Activated CD4-positive, alpha-beta memory T cell treated with anti-CD3 and anti-CD28 coated beads for 36 hours (primary cell): ENCODE measurements at places on chromosomes 13 and 19. TPM values are rescaled to one million over a fixed set of nuclear protein-coding genes. Genes with fewer than 3 reads are reported as not detected.

DNA sequence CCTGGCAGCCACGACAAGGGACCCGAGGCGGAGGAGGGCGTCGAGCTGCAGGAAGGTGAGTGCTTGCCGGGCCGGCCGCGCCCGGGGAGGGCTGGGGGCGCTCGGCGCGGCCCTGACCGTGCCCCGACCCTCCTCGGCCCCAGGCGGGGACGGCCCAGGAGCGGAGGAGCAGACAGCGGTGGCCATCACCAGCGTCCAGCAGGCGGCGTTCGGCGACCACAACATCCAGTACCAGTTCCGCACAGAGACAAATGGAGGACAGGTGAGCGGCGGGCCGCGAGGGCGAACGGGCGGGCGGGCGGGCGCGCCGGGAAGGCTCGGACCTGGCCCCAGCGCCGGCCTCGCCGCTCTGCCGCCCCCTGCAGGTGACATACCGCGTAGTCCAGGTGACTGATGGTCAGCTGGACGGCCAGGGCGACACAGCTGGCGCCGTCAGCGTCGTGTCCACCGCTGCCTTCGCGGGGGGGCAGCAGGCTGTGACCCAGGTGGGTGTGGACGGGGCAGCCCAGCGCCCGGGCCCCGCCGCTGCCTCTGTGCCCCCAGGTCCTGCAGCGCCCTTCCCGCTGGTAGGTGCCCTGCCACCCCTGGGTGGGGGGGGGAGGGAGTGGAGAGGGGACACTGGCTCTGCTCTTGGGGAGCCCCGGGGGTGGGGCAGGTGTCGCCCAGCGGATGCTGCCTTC is 816 bp downstream of the USF2 start:
- no peaks in the 10 kb centered on the region for H3K27me3 ChIP-seq
- H3K36me3 ChIP-seq, result peaks cover 44% of the 10 kb centered on the region
- peak overlapping the region; percentile 56 for H3K4me3 ChIP-seq
- DNase-seq, result peak; percentile 88

GRCh38 chr19:40466219-40466984 is 399 bp upstream of the SPTBN4 start:
- DNase-seq, result peak; percentile 90
- H3K4me1 ChIP-seq, result peaks cover 31% of the 10 kb centered on the region
- peaks cover 10% of the 10 kb centered on the region for H3K27me3 ChIP-seq
- H3K36me3 ChIP-seq, result peaks cover 5% of the 10 kb centered on the region
- peak overlapping the region; percentile 68 for H3K27ac ChIP-seq
- peak overlapping the region; percentile 76 for H3K4me3 ChIP-seq

DNA sequence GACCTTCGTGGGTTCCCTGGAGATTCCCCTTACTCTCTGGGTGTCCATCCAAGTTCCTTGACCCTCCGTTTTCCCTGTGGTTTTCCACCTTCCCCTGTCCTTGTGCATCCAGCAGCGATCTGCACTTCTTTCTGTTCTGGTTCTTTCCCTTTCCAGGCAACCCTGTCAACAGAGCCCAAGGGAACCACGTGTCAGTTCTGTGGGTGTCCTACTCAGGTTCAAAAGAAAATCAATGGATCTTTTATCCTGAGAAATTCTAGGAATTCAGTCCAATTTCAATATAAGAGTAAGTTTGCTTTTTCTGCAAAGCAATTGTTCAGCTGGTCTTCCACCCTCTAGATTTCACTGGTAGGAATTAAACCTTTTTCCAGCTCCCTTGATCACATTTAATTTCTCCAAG is 1394.8 kb upstream of the SLC10A2 start:
- DNase-seq, result no peak
- no peak overlapping the region for H3K27ac ChIP-seq
- no peaks in the 10 kb centered on the region for H3K4me1 ChIP-seq
- H3K27me3 ChIP-seq, result no peaks in the 10 kb centered on the region
- no peak overlapping the region for H3K4me3 ChIP-seq

DNA sequence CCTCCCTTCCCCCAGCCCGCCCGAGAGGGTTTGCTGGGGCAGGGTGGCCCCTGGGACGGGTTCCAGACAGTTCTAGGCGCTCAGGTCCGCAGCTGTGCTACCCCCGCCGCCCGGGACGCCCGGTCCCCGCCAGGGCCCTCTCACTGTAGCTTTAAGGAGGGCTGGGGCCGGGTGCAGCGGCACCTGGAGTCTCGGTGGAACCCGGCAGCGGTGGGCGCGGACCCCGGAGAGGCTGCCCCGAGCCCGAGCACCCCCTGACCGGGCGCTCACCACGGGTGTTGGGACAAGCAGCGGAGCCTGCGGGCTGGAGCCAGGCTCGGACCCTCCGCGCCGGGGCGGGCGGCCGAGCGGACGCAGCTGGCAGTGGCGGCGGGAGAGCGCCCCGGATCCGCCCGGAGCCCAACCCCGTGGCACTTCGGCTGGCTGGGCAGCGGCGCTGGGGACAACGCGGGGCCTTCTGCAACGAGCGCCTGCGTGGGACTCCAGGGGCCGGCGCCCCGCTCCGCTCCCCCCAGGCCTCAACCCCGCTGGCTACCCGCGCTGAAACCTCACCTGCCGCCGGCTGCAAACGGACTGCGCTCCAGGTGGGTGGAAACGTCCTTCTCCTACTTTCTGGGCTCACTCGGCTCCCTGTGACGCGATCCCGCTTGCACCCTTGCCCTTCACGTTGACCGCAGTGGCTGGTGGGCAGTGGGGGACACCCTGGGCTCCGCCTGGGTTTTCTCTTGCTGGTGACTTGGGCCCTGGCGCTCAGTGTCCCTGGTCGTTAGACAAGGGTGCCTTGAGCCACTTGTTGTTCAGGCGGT is 81.1 kb downstream of the ZNF429 start:
- peak; percentile 15 for DNase-seq
- H3K27me3 ChIP-seq, result peaks cover 8% of the 10 kb centered on the region
- H3K36me3 ChIP-seq, result no peaks in the 10 kb centered on the region
- no peak overlapping the region for H3K27ac ChIP-seq
- peaks cover 4% of the 10 kb centered on the region for H3K4me1 ChIP-seq

GRCh38 chr13:112177450-112178288 is 110.7 kb downstream of the SOX1 start:
- H3K36me3 ChIP-seq, result no peaks in the 10 kb centered on the region
- H3K4me3 ChIP-seq, result no peak overlapping the region
- H3K4me1 ChIP-seq, result no peaks in the 10 kb centered on the region
- no peak overlapping the region for H3K27ac ChIP-seq
- peaks cover 5% of the 10 kb centered on the region for H3K27me3 ChIP-seq

DNA sequence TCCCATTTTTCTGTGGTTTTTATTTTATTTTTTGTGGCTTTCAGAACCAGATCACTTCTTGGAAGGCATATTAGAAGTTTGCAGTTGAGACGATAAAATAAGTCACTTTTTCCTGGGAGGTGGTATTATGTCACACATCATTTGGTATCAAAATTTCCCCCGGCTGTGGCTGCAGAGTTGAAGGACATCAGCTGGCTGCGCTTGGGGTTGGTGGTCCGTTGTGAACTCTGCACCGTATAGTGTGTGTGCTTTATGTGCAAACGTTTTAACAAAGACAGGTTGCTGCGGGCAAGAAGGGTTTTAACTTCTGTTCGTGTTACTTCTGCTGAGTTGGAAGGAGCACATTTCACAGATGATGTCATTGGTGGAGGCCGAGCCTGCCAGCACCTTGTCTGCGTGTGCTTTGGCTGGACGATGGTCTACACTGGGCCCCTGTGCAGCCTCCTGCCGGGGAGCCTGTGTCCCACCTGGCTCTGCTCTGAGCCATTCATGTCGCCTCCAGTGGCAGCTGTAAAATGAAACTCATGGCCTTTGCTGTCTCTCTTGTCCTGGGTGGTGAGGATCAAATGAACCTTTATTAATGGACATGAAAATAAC is 9.6 kb downstream of the ATP11A start:
- H3K27me3 ChIP-seq, result no peaks in the 10 kb centered on the region
- peaks cover 36% of the 10 kb centered on the region for H3K4me1 ChIP-seq
- no peak overlapping the region for H3K27ac ChIP-seq

- H3K27me3 ChIP-seq, result no peaks in the 10 kb centered on the region
- peak overlapping the region; percentile 86 for H3K27ac ChIP-seq
- peaks cover 8% of the 10 kb centered on the region for H3K36me3 ChIP-seq
Observed at GRCh38 chr19:4090356-4091220, 23.9 kb upstream of the ZBTB7A start.

DNA sequence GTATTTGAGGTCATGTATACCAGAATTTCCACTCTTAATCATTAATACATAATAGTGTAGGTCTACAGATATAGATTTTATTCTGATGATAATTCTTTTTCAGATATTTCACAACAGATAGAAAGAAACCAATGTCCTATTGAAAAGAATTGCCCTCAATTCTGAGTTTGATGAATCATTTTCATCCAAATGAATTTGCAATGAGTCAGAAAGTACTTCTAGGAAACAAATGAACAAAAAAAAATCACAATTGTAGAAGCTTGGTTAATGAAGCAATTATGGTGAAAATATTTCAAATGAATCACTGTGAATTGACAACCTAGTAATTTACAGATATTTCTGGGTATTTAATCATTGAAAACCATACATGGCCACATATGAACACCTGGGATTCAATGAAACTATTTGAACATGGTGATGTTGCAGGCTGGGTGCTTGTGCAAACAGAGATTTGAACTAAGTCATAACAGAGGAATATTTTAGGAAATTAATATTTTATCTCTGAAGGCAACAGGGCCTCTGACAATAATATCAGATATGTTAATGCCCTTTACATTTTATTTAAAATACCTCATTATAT is 360.9 kb downstream of the SLITRK5 start:
- H3K27me3 ChIP-seq, result no peaks in the 10 kb centered on the region
- H3K4me3 ChIP-seq, result no peak overlapping the region
- no peak for DNase-seq
- H3K27ac ChIP-seq, result no peak overlapping the region

DNA sequence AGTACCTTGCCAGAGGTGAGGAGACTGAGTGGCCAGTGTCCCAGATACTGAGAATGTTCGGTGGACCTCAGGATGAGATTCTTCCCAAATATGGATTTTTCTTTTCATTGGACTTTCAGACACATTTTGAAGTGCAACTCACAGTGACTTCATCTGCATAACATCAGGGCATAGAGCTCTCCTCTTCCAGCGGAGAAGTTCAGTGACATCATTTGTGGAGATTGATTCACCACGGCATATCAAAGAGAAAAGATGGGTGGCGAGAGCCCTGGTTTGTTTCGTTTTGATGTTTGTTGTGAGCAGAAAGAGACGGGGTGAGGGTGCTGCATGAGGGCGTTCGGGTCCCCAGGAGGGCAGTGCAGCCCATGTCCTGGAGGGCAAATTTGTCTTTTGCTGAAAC is 120.1 kb upstream of the GPR12 start:
- no peak overlapping the region for H3K4me3 ChIP-seq
- peaks cover 3% of the 10 kb centered on the region for H3K27me3 ChIP-seq
- H3K4me1 ChIP-seq, result no peaks in the 10 kb centered on the region
- no peak for DNase-seq
- H3K36me3 ChIP-seq, result no peaks in the 10 kb centered on the region

- H3K4me3 ChIP-seq, result no peak overlapping the region
Observed at GRCh38 chr19:23391236-23391635, 4.0 kb downstream of the ZNF91 start.

DNA sequence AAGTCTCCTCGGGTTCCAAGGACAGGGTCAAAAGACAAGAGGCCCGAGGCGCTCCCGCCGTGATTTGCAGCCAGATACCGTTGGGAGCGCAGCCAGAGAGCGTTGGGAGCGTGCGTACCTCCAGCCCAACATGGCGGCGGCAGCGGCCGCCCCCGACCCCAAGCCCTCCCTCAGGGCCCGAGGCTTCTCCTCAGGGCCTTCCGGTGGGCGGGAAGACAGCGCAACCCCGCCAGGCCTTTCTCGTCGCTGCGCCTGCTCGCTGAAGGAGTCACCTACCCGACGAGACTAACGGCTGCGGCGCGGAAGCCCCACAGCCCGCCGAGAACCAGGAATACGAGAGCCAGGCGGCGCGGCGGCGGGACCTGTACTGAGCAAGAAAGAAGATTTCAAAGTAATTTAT is 3.2 kb upstream of the ZNF850 start:
- no peaks in the 10 kb centered on the region for H3K27me3 ChIP-seq
- DNase-seq, result no peak
- H3K36me3 ChIP-seq, result peaks cover 40% of the 10 kb centered on the region
- no peak overlapping the region for H3K27ac ChIP-seq
- H3K4me1 ChIP-seq, result peaks cover 21% of the 10 kb centered on the region

DNA sequence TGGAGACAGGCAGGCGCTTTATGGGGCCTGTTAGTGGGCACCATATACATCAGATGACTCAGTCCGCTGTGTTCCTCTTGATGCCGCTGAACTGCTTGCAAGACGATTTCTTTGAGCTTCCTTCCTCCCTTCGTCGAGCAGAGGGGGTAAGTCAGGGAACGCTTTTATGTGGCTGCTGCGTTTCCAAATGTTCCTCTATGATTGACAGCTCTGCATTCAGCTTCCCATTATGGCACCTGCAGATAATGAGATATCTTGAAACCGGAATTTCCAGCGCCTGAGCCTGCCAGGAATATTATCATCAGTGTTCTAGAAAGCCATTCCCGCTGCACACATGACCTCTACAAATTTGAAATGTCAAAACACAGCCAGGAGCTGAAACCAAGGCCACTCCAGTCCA is 257.0 kb downstream of the TSHZ3 start:
- DNase-seq, result no peak
- no peaks in the 10 kb centered on the region for H3K36me3 ChIP-seq

DNA sequence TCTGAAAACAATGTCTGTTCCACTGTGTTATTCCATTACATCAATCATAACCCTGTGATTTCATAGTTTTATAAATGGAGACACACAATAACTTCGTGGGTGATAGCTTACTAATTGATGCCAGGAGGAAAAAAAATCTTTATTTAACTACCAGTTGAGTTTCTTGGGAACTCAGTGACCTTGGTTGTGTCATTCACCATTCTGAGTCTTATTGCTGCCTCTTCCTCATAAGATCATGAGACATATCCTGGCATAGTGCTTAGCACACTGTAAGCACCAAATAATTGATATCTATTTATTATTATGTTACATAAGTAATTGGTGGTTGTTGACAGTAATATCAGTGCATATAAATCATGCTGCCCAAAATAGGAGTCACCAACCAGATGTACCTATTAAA is 39.1 kb upstream of the SIN3B start:
- H3K27me3 ChIP-seq, result no peaks in the 10 kb centered on the region
- H3K36me3 ChIP-seq, result peaks cover 8% of the 10 kb centered on the region
- no peak for DNase-seq
- H3K4me1 ChIP-seq, result no peaks in the 10 kb centered on the region

The OR7C1 gene
- not detected for total RNA-seq

The MAST1 gene
- 1.7 TPM for total RNA-seq

The ZNF709 gene
- total RNA-seq, result 2.4 TPM

The GPALPP1 gene
- total RNA-seq, result 30.1 TPM

The ZNF581 gene
- total RNA-seq, result 20.1 TPM

The ATXN8OS gene
- total RNA-seq, result not detected
